ENCODE measurements at places on chromosomes 7 and 10.
A peak's percentile ranks its signal among the peaks of the same experiment; 100 is the strongest.

GRCh38 chr7:26233902-26234511 is 32.5 kb downstream of the CBX3 start:
- no peak for DNase-seq

GRCh38 chr7:70094831-70095230 is 496.6 kb downstream of the AUTS2 start:
- no peak for DNase-seq

- DNase-seq, result no peak
Measured at GRCh38 chr7:29140873-29141468, 5.4 kb downstream of the CPVL start.

GRCh38 chr7:104185346-104185745 is 22.5 kb downstream of the ORC5 start:
- DNase-seq, result no peak

DNA sequence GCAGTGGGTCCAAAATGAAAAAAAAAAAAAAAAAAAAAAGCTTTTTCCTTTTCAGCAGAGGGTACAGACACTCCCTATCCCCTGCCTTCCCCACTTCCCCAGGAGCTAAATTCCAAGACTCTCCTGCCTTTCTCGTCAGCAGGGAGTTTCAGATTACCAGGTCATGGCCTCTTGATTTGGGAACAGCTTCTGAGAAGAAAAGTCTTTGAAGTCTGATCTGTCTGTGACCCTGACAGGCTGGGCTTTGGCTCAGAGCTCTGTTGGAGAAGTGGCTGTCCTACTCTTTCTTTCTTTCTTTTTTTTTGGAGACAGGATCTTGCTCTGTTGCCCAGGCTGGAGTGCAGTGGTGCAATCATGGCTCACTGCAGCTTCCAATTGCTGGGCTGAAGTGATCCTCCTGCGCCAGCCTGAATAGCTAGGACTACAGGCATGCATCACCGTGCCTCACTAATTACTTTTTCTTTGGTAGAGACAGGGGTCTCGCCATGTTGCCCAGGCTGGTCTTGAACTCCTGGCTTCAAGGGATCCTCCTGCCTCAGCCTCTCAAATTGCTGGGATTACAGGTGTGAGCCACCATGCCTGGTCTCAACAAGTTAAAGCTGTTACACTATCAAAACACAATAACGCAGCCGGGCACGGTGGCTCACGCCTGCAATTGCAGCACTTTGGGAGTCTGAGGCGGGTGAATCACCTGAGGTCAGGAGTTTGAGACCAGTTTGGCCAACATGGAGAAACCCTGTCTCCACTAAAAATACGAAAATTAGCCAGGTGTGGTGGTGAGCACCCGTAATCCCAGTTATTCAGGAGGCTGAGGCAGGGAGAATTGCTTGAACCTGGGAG is 59.9 kb downstream of the COL26A1 start:
- DNase-seq, result no peak

- DNase-seq, result no peak
Measured at GRCh38 chr10:80612261-80612660, 74.6 kb downstream of the SH2D4B start.

- DNase-seq, result peak; percentile 97
Measured at GRCh38 chr10:101067356-101068083, 5.7 kb downstream of the KAZALD1 start.

DNA sequence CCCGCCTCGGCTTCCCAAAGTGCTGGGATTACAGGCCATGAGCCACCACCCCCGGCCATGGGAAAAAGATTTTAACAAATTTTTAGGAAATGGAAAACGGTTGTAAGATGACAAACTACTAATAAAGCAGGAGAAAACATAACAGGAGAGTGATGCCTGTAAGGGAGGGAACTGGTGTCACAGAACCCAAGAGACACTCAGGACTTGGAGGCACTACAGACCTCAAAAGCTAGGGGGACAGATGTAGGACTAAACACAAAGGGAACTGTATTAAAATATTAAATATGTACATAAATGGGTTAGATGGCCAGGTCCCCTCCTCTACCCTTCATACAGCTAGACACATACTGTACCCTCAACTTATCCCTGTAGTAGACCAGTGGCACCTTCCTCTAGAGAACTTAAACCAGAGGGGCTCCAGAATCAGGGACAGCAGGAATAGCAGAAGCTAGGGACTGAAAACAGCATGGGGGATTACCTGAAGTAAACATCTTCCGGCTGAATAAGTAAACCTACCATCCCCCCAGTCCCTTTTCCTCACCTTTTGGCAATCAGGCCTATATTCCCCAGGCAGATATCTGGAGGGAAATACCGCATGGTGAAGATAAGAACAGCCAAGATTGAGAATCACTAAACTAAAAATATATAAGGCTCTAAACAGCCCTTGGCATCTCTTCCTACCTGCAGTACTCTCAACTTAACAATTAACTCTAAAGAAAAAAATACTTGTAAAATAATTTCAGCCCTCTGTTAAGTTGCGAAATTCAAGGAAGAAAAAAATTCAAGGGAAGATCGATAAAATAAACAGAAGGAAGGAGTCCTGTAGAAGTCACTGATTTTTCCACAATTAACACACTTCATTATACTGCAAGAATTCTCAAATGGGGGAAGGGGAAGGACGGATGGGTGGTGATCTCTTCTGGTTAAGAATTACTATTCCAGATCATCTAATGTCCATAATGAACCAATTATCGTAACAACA is 15.5 kb downstream of the TM9SF3 start:
- DNase-seq, result no peak

- DNase-seq, result no peak
Measured at GRCh38 chr7:28687537-28687936, 270.6 kb downstream of the TRIL start.

DNA sequence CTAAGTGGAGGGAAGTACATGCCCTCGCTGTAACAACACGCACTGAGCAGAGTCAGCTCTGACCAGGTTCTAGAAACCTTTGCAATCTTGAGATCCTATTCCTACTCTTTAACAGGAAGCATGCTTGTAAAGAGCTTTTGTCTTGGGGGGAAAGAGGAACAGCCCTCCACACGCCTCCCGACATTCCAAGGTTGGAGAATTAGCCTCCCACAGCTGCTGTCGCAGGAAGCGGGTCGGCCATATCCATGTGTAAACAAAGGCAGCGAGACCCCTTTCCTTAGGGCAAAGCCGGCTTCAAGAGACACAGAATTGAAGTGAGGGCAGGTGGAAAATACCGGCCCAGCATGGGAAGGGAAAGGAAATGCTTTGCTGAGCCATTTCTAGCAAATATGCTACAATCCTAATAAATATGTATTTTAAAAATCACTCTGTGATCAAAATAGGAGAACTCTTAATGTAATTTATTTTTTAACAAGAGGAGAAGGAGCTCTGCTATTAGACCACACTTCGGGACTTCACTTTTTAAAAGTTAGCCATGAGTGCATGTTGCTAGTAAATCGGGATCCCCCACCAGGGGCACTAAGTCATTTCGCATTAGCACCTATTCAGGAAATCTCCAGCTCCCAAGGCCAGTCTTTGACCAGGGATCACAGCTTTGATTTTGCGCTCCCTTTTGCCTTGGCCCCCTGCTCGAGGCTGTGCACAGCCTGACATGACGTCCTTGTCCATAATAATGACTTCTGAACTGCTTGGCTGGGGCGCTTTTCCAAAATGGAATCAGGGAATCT is 55.9 kb downstream of the FAM204A start:
- DNase-seq, result no peak

DNA sequence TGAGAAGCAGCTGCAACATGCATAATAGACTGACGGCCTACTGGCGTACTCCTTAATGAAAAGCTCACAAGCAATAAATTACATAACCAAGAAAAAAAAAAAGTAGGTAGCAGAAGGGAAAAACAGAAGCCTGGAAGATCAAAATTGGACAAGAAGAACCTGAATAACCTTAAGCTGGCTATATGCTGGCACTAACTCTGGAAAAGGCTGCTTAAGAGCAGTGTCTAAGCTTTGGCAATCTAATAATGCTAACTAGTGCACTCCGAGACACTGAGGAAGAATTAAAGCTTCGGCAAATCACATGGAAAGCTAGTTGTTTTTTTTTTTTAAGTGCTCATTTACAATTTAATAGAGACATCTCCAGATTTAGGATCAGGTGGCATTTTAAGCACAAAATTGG is 441.9 kb downstream of the PARD3 start:
- DNase-seq, result no peak

DNA sequence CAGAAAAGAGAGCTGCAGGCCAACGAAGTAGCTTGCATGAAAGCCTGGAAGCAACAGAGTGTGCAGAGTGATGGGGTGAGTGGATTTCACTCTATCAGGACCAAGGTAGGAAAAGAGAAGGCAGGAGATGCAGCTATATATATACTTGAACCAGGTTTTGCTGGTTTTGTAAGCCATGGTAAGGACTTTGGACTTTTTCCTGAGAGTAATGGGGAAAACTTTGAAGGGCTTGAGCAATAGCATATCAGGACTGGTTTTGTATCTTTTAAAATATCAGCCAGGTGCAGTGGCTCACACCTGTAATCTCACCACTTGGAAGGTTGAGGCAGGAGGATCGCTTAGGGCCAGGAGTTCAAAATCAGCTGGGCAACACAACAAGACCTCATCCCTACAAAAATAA is 120.6 kb upstream of the NRP1 start:
- DNase-seq, result no peak

DNA sequence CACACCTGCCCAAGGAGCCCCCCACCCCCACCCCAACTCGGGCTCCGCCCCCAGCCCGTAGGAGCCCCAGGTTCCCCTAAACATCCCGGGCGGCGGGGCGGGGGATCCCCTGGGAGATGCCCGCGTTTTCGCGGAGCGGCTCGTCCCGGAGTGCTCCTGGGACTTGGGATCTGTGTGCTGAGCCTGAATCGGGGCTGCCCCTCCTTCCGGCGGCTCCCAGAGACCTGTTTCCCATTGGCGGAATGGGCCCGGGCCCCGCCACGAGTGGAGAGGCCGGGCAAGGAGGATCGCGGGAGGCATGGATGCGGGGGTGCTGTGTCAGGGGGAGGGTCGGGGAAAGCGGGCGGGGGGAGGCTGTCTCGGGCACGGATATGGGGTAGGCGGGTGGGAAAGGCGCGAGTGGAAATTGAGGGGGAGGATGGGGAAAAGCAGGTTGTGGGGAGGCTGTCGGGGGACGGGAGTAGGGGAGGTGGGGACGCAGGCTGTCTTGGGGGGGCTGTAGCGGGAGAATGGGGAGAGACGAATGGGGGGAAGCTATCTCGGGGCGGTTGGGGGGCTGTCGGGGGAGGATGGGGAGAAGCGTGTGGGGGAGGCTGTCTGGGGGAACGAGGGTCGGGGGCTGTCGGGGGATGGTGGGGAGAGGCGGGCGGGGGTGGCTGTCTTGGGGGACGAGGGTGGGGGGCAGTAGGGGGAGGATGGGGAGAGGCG is 572 bp upstream of the BHLHA15 start:
- DNase-seq, result no peak

- peak; percentile 64 for DNase-seq
Measured at GRCh38 chr7:6106140-6106904, 75.1 kb downstream of the ANKRD61 start.

DNA sequence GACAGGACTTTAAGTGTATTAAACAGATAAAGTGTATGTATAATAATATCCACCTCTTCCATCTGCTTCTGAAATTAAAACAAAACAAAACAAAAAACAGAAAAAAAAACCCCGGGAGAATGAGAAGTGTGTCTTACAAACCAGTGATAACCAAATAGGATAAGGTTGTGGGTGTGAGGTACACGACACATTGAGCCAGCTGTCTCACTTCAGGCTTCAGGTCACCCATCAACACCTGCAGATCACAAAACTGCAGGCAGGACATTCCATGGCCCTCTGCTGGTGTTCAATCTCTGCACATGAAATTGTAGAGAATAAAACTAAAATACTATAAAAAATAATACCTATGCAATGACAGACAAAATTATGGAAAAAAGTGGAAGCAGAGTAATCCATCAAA is 339.9 kb downstream of the SFMBT2 start:
- no peak for DNase-seq

Data from Karpas-422 (cell line).